Fibroblast of lung (primary cell): ENCODE measurements at places on chromosomes 5 and 9.
A peak's percentile ranks its signal among the peaks of the same experiment; 100 is the strongest.

- no peaks in the 10 kb centered on the region for H3K36me3 ChIP-seq
- no peak for DNase-seq
Measured at GRCh38 chr5:103112910-103113309, 7.0 kb downstream of the GIN1 start.

- no peaks in the 10 kb centered on the region for H3K4me1 ChIP-seq
- no peak overlapping the region for H3K4me3 ChIP-seq
- H3K27ac ChIP-seq, result no peak overlapping the region
- DNase-seq, result no peak
- H3K36me3 ChIP-seq, result no peaks in the 10 kb centered on the region
- no peaks in the 10 kb centered on the region for H3K27me3 ChIP-seq
Measured at GRCh38 chr9:134083451-134083850, 15.6 kb upstream of the BRD3 start.

DNA sequence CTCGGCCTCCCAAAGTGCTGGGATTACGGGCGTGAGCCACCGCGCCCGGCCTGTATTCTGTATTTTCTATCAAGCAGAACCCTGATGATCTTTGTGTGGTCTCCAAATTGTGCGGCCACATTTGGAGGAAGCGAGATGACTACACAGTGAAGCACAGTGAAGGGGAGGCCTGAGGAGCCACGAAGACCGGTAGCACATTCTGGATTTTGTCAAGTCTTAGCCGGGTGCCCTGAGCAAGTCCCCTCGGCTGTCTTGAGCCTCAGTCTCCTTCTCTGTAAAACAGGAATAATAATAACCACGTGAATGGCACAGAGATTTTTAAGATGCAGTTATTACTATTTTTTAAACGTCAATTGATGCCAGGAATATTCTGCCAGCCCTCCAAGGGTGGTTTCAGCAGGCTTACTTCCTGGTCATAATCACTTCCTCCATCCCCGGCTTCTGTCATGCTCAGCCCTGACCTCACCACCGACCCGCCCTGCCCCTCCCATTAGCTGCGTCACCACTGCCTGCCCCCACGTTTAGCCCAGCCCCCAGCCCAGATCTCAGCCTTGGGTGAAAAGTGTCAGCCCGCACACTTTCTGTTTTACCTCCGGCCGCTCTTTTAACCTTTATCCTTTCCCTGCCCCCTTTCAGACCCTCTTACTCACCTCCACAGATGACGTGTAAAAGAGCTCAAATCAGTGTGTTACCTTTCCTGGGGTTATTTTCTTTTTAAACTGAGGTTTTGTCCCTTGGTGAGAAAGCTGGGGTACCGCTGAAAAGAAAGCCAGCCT is 27.0 kb upstream of the ERGIC1 start:
- peak; percentile 90 for DNase-seq
- no peaks in the 10 kb centered on the region for H3K27me3 ChIP-seq
- peaks cover 12% of the 10 kb centered on the region for H3K4me1 ChIP-seq
- H3K4me3 ChIP-seq, result no peak overlapping the region
- peak overlapping the region; percentile 85 for H3K27ac ChIP-seq
- H3K36me3 ChIP-seq, result no peaks in the 10 kb centered on the region

GRCh38 chr5:5480481-5481111 is 58.1 kb downstream of the ICE1 start:
- H3K36me3 ChIP-seq, result peaks cover 3% of the 10 kb centered on the region
- H3K27me3 ChIP-seq, result no peaks in the 10 kb centered on the region
- no peak for DNase-seq
- H3K4me1 ChIP-seq, result no peaks in the 10 kb centered on the region
- no peak overlapping the region for H3K4me3 ChIP-seq

GRCh38 chr5:157143127-157143971 is 684 bp upstream of the MED7 start:
- peak overlapping the region; percentile 88 for H3K27ac ChIP-seq
- peak overlapping the region; percentile 52 for H3K4me3 ChIP-seq
- DNase-seq, result no peak
- no peaks in the 10 kb centered on the region for H3K36me3 ChIP-seq
